Left colon (tissue), 2 donors: ENCODE measurements at places on chromosomes 1 and 21. TPM values are rescaled to one million over a fixed set of nuclear protein-coding genes. Genes with fewer than 3 reads are reported as not detected.

Gene GJA4
- total RNA-seq = 1.5 TPM

GRCh38 chr21:40445349-40445921 lies 401.5 kb downstream of the DSCAM start:
- no peak for DNase-seq

GRCh38 chr1:121517586-121518230 lies 332.9 kb downstream of the SRGAP2C start:
- DNase-seq = no peak

- DNase-seq = no peak
Measured at GRCh38 chr1:176531036-176531435, 68.1 kb downstream of the PAPPA2 start.

Gene RGSL1
- not detected for total RNA-seq
